Neural crest cell (in vitro differentiated cells): ENCODE measurements at places on chromosomes 4 and X. TPM values are rescaled to one million over a fixed set of nuclear protein-coding genes. Genes with fewer than 3 reads are reported as not detected.
A peak's percentile ranks its signal among the peaks of the same experiment; 100 is the strongest.

GRCh38 chr4:113141901-113142346, 92.5 kb downstream of the ANK2 start:
- no peak for DNase-seq

DNA sequence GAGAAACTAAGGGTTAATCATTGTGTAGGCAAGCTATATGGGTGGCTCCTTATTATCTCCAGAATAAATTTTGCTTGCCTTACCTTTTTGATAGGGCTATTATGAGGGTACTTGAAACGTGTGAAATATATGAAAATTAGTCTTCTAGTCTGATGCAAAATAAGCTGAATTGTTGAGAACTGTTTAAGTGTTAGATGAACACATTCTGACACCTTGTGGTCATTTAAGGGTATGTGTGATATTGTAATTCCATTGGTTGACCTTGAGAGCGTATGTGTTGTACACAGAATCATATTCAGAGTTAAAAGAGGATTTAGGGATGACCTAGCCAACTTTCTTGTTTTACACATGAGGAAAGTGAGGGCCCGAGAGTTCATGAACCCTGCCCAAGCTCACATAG, 44.6 kb upstream of the LINC00632 start:
- no peak for DNase-seq

- DNase-seq: peak; percentile 75
Observed at GRCh38 chr4:64158648-64159326, 250.5 kb downstream of the TECRL start.

DNA sequence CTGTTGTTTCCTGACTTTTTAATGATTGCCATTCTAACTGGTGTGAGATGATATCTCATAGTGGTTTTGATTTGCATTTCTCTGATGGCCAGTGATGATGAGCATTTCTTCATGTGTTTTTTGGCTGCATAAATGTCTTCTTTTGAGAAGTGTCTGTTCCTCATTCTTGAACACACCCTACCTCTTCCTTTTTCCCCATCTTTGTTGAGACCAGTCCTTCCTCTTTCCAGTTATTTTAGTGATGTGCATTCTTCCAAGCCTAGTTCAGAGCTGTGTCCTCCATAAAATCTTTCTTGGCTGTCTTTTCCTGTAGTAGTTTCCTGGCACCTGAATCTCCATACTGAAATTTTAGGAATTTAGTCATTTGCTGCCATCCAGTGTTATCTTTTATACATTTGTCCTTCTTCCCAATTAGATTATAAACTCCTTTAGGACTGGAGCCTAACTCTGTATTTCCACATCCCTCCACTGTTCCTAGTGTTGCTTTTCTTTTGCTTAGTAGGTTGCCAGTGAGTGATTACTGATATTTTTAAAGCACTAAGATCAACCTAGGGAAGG, 11.4 kb downstream of the FHIP1A start:
- DNase-seq: no peak

The TRMT2B gene
- total RNA-seq: 15.7 and 17.1 TPM in 2 replicates

GRCh38 chr4:110512901-110513300, 36.9 kb downstream of the ENPEP start:
- DNase-seq: no peak

The TRIM60 gene
- total RNA-seq: not detected in 2 replicates

DNA sequence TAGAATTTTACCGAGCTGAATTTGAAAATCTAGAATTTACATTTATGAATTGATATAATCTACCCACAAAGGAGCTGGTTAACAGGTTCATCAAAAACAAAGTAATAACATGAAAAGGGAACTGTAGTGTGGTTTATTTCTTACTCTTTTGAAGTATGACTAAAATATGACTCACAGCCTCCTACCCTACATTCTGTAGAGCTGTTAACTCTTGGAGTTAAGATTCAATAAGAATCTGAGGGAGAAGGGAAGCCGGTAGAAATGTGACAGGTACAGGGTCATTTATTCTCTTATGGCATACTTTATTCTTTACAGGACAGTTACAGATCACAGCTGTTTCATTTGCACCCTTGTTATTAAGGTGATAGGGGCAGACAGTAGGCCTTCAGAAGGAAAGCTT, 132.2 kb upstream of the FAM47B start:
- DNase-seq: no peak

DNA sequence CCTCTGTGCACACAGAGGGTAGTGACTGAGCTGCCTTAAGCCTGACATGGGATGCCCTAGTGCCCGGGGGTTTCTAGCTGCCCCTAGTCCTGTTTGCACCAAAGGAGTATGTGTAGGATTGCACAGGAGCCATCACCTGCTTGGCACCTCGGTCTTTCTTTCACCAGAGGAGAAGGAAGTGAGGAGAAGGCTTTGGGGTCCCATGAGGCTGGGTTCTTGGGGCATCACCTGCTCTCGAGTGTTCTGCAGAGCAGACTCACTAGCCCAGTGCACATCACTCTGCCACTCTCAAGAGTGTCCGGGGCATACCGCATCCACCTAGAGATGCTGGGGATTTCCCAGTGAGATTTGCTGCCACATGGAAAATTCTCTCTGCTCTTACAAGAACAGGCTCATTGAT, 40.5 kb upstream of the GPR78 start:
- no peak for DNase-seq

GRCh38 chr4:78477276-78477675, 74.3 kb upstream of the ANXA3 start:
- no peak for DNase-seq

The DDIT4L gene
- 0.14 and 0.18 TPM in 2 replicates for total RNA-seq

DNA sequence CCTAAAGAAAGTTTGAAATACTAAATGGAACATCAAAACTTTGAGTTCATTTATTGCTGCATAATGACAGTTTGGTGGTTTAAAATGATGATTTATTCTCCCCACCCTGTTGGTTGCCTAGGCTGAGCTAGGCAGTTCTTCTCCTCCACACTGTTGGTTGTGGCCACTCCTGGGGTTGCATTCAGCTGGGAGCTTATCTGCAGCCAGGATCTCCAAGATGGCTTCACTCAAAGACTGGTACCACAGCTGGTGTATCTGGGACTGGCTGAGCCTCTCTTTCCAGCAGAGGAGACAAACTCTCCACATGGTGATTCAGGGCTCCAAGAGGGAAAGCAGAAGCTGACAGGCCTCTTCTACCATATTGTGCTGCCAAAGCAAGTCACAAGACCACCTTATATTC, 33.1 kb downstream of the MSL3 start:
- no peak for DNase-seq

DNA sequence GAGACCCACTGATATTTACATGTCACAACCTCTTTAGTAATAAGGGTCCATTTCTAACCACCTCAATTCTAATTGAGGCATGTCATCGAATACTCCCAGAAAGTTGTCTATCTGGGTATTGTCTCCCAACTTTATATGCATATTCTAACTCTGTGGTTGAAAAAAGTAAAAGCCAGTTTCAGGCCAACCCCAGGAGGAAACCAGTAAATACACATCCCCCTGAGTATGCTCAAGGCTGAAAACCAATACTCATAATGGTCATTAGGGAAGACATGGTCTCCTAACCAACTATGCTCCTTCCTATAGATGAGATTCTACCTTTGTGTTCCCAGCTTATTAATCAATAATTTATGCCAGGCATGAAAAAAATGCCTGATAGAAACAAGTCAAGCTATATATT, 96.6 kb downstream of the SH3KBP1 start:
- no peak for DNase-seq

The RGN gene
- total RNA-seq: 0.27 and 0.70 TPM in 2 replicates

GRCh38 chr4:105015750-105016149, 130.9 kb upstream of the TET2 start:
- DNase-seq: no peak

The TRMT10A gene
- total RNA-seq: 7.8 and 8.0 TPM in 2 replicates

- DNase-seq: peak; percentile 53
Observed at GRCh38 chr4:30714408-30715031, 5.6 kb upstream of the PCDH7 start.

GRCh38 chr4:80875642-80876041, 154.9 kb upstream of the BMP3 start:
- DNase-seq: no peak

The BEX4 gene
- 52.3 and 63.0 TPM in 2 replicates for total RNA-seq

The TCEAL9 gene
- total RNA-seq: 42.8 and 46.4 TPM in 2 replicates

DNA sequence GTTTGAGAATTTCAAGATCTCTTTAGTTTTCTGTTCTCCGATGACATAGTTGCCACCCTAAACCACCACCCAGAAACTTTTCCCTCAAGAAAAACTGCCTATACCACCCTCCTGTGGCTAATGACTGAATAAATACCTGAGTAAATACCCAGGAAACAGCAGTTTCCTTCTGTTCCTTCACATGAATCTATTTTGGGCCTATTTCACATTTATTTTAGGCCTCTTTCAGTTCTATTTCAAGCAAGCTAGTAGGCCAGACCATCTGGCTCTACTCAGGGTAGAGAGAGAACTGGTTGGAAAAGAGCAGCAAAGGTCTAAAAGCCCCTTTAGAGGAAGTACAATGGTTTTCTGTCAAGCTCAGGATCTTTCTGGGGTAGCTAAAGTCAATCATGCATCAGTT, 23.4 kb downstream of the ARHGEF9 start:
- no peak for DNase-seq

DNA sequence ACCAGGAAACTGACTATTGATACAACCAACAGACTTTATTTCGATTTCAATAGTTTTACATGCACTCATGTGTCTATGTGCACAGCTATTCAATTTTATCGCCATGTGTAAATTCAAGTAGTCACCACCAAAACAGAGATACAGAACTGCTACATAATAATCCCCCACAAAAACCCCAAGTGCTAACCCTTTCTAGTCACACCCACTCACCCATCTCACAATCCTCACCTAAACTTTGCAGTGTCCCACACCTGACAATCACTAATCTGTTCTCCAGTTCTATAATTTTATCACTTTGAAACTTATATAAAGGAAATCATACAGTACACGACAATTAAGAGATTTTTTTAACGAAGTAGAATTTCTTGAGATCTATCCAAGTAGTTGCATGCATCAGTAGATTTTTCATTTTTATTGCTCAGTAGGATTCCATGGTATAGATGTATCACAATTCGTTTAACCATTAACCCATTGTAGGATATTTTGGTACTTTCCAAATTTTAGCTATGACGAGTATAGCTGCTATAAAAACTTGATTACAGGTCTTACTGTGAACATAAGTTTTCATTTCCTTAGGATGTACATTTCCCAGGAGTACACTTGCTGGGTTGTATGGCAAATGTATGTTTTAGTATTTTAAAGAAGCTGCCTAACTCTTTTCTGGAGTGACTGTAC, 85.9 kb downstream of the CASK start:
- DNase-seq: no peak

- no peak for DNase-seq
Observed at GRCh38 chrX:130869239-130869638, 33.8 kb downstream of the ENOX2 start.

GRCh38 chr4:124937993-124938392, 225.5 kb upstream of the ANKRD50 start:
- DNase-seq: no peak

The MAGEB10 gene
- not detected in 2 replicates for total RNA-seq

DNA sequence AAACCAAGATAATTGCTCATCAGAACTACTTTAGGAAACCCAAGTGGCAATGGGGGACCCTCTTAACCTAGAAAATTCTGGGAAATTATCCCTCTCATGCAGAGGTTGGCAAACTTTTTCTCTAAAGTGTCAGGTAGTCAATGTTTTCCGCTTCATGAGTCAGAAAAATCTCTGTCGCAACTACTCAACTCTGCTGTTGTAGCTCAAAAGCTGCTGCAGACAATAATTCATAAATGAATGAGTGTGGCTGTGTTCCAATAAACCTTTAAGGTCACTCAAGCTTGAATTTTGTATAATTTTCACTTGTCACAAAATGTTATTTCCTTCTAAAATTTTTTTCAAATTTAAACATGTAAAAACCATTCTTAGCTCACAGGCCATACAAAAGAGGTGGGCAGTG, 193.4 kb upstream of the MID1 start:
- DNase-seq: no peak

GRCh38 chrX:68801737-68802290, 27.0 kb upstream of the EFNB1 start:
- no peak for DNase-seq

- DNase-seq: no peak
Observed at GRCh38 chrX:57951666-57952319, 41.5 kb upstream of the ZXDA start.

DNA sequence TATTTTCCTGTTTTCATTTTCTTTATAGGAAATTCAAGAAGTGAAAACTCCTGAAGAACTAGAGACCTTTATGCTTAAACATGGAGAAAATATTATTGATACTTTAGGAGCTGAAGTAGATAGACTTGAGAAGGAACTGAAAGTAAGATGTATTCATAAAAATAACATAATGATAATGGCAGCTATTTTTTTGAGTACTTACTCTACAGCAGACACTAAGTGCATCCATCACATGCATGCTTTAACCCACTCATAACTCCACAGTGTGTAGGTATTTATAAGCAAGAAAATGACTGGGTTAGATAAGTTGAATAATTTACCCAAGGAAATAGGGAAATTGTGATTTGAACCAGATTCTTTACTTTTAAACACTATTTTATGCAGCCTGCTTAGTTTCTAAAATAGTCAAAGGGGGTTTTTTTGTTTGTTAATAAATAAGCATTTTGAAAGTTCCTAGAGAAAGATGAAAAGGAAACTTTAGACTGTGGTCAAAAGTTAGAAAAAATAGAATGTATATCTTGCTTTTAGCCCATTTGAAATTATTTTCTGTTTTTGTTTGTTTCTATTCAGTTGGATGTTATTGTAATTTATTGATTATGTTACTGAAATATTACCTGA, 74.2 kb downstream of the BEND4 start:
- DNase-seq: no peak

The CXorf65 gene
- not detected in 2 replicates for total RNA-seq

DNA sequence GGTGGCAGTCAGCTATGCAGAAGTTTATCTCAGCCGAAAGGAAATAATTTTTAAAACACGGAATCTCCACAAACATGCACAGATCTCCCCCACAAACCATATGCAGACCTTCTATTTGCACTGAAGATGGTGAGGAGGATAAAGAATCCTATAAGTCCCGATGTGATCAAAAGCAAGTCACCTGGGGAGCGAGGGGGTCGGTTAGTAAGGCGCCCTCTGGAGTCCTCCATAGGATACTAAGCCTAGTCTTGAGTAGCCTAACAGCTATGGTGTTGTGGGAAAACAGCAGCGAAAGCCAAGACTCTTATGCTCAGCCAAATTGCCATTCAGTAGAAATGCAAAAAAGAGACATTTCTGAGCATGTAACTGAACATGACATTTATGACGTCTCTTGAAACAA, 210.9 kb downstream of the FRMPD4 start:
- no peak for DNase-seq

The MAGEA2 gene
- not detected in 2 replicates for total RNA-seq

- DNase-seq: no peak
Observed at GRCh38 chrX:13276991-13277390, 42.9 kb downstream of the ATXN3L start.

The STPG2 gene
- 0.21 and 0.23 TPM in 2 replicates for total RNA-seq

DNA sequence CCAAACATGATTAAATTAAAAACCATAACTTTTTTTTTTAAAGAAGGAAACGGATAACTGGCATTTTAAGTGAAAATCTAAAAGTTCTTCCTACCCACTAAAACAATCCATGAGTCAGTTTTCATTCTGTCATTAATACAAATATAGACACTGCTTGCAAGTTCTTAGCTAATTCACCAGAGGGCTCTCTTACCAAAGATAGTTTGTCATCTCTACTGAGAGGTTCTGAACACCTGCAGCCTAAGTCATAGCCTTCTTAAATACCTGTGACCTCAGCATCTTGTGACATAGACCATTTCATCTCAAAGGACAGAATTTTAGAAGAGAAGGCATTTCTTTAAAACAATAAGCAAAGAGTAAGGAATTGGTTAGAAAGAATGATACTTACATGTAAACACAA, 65.3 kb upstream of the FAM120C start:
- DNase-seq: no peak

The TBX22 gene
- 0.26 TPM in 1 of 2 replicates, not detected in the other for total RNA-seq

GRCh38 chr4:168735735-168736134, 238.9 kb downstream of the PALLD start:
- no peak for DNase-seq

GRCh38 chrX:148500423-148501385, at the start of gene AFF2:
Gene AFF2, plus strand, starts transcription at chrX:148500617. Its CDS starts 481 bp downstream, at chrX:148501098.
- peak; percentile 45 for DNase-seq
